ENCODE measurements at places on chromosomes 3 and 15.

GRCh38 chr15:25810154-25810553 lies 53.0 kb downstream of the ATP10A start:
- H3K27ac ChIP-seq: no peak overlapping the region
- DNase-seq: no peak
- H3K4me1 ChIP-seq: peaks cover 16% of the 10 kb centered on the region
- peaks cover 30% of the 10 kb centered on the region for H3K27me3 ChIP-seq
- H3K4me3 ChIP-seq: no peak overlapping the region

- no peaks in the 10 kb centered on the region for H3K27me3 ChIP-seq
- peak within 1 kb of the TSS; percentile 86 for H3K4me3 ChIP-seq
- H3K27ac ChIP-seq: peak within 1 kb of the TSS; percentile 90
- peaks cover 59% of the 10 kb centered on the region for H3K4me1 ChIP-seq
- peak; percentile 29 for DNase-seq
- H3K36me3 ChIP-seq: no peaks in the 10 kb centered on the region
These were observed at the start of gene CAMP for GRCh38 chr3:48222616-48223513. Gene CAMP (plus strand): TSS chr3:48223495. CDS start chr3:48223512, 17 bp downstream.

GRCh38 chr3:151439652-151440125 lies 21.2 kb downstream of the IGSF10 start:
- no peak overlapping the region for H3K27ac ChIP-seq
- H3K27me3 ChIP-seq: no peaks in the 10 kb centered on the region
- H3K4me1 ChIP-seq: no peaks in the 10 kb centered on the region

DNA sequence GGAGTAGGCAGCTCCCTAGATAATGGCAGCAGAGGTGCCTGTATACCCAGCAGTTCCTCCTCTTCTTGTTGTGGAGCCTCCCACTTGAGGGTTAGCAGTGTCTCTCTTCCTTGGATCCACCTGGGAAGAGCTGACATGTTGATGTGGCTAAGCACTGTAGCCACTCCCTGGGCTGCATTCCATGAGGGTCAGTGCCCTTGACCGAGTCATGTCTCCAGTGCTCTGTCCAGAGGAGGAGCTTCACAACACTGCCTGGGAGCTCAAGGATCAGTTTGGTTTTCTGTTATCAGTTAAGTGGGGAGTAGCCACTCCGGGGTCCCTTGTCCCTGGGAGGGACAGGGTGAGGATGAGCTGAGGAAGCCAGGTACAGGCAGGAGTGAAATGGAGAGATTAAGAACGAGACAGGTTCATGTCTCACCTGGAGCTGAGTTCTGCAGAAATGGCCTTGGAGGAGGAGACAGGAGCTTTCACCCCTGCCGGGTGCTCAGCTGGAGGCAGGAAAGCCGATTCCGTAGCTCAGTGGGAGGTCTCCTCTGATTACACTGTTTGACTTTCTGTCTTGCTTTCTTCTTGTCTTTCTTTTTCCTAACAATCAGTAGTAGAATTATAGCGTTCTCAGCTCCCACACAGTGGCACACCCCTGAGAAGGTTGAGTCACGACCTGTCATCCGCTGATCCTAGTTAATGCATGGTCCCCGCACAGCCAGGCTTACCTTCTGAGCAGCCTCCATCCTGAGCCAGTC lies 57.9 kb upstream of the SEC22A start:
- no peak overlapping the region for H3K27ac ChIP-seq
- H3K4me1 ChIP-seq: no peaks in the 10 kb centered on the region
- no peaks in the 10 kb centered on the region for H3K27me3 ChIP-seq
- H3K4me3 ChIP-seq: no peak overlapping the region

DNA sequence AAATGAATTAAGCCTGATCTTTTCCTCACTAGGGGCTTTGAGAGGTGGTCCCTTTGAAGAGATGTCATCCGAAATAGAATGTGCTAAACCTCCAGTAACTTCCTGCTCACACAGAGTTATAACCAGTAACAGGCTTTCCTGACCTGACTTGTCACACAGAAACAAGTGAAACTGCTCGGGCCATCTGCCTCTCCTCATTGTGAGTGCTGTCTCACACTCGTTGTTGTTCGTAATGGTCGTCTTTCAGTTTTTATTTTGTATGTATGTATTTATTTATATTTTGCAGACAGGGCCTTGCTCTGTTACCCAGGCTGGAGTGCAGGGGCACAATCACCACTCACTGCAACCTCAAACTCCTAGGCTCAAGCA lies 24.0 kb downstream of the ACSBG1 start:
- no peaks in the 10 kb centered on the region for H3K36me3 ChIP-seq
- no peak overlapping the region for H3K4me3 ChIP-seq
- DNase-seq: no peak
- no peak overlapping the region for H3K27ac ChIP-seq
- H3K27me3 ChIP-seq: peaks cover 38% of the 10 kb centered on the region
- H3K4me1 ChIP-seq: no peaks in the 10 kb centered on the region
